Stimulated activated CD4-positive, alpha-beta T cell treated with anti-CD3 and anti-CD28 coated beads, Interleukin-1b, Interleukin-23, amount 100 ng/mL, for 4 hours (primary cell): ENCODE measurements at places on chromosomes 1 and 21.

DNA sequence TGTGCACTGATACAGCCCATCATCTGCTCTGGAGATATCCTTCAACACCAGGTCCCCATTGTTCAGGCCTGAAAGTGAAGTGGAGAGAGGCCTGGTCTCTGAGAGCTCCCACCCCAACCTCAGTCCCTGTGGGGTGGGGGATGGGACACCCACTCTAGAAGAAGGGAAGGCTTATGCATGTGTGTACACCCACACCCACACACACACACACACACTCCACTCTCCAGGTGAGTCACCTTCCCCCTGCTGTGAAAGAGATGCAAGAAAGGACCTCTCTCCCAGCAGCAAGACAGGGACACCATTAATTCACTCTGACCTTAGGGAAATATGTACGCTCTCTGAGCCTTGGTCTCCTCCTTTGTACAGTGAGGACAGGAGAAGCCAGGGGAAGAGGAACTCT lies 5.9 kb downstream of the VSIG8 start:
- no peak for DNase-seq

DNA sequence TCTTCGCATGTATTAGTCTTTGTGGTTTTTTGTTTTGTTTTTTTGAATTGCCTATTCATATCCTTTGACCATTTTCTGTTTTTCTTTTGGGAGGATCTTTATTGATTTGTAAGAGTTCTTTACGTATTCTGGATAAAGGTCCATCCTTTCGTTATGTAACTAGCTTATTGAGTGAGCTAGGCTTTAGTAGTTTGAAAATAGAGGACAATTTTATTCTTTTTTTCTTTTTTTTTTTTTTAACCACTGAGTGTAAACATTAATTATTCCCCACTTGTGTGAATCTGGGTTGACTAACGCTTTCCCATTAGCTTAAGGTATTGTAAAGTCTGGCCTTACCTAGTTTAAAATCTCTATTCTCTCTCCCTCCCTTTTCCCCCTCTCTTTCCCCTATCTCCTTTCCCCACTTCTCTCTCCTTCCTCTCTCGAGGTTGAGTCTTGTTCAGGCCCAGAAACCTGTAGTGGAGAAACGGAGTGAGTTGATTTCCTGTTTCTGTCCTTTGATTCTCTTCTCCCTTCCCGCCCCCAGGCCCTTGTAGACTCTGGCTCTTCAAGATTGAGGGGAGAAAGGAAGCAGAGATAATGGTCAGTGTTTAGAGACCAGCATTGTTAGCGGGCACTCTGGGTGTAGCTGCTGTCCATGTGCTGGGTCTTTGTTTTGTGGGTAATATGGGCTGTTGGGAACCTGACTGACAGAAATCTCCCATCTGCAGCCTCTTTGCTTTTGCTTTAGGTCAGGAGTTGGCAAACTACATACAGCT lies 1.5 kb downstream of the MORC3 start:
- DNase-seq: no peak

- DNase-seq: no peak
Measured at GRCh38 chr1:220893701-220894024, 14.4 kb downstream of the HLX start.

GRCh38 chr1:76802094-76802493 lies 65.2 kb upstream of the ST6GALNAC5 start:
- DNase-seq: no peak

DNA sequence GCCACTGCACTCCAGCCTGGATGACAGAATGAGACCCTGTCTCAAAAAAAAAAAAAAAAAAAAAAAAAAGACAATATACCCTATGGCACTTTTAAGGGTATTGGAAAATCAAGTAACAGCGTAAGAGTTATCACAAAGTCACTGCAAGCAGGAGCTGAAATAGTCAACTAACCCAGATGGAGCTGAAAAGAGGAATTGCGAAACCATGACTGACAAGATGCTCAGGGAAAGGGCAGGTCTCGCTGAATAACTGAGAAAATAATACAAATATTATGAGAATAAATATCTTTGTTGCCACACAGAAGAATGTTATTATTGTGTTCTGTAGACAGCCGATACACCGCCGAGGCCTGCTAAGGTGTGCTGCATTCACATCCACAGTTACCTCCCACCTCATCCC lies 17.8 kb downstream of the HLCS start:
- DNase-seq: no peak

- no peak for DNase-seq
Measured at GRCh38 chr1:207946756-207947155, 35.8 kb upstream of the CD34 start.
